ENCODE measurements at places on chromosomes 6 and 20.

DNA sequence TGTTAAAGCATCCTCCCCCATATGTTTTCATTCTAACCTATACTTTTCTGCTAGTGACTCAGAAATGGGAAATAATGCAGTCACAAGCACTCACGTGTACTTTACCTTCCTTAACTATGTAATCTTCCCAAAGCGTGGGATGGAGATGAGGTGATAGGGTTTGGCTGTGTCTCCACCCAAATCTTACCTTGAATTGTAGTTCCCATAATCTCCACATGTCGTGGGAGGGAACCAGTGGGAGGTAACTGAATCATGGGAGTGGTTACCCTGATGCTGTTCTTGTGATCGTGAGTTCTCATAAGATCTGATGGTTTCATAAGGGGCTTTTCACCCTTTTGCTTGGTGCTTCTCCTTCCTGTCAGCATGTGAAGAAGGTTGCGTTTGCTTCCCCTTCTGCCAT lies 35.4 kb downstream of the AGPAT4 start:
- no peak for DNase-seq

- no peak for DNase-seq
Measured at GRCh38 chr20:45246109-45246508, 8.3 kb downstream of the SLPI start.

DNA sequence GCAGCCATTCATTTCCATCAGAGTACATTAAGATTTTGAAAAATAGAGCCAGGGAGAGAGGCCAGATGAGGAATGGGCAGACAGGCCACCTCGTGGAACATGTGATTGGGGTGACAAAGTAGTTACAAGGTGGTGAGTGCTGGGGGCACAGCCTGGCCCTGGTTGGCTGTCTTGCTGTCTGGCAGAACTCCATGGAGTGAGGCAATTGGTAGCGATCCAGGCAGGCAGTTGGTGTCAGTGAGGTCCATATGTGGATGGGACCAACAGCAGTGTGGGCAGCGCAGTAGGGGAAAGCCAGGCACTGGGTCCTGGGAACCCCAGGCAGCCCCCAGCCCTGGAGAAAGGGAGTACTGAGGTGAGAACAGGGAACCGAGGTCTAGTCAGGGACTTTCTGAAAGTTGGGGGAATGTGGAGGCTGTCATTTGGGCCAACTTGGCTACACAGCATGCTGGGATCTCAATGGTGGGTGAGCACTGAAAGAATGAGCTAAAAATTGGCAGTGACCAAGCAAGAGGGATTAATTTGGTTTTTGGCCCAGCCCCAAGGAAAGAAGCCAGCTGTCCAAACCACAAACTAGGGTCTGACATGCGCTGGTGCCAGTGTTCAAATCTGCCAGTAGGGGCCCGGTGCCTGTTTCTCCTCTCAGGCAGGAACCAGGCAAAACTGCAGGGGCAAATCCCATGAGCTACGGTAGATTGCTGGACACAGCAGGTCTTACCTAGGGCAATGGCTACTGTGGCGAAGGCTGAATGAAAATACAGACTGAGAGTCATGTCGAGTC lies 61.4 kb upstream of the E2F3 start:
- no peak for DNase-seq

GRCh38 chr6:149942461-149942829 lies 631 bp downstream of the ULBP2 start:
- no peak for DNase-seq

- DNase-seq = no peak
Measured at GRCh38 chr20:6492271-6493055, 275.0 kb upstream of the BMP2 start.

DNA sequence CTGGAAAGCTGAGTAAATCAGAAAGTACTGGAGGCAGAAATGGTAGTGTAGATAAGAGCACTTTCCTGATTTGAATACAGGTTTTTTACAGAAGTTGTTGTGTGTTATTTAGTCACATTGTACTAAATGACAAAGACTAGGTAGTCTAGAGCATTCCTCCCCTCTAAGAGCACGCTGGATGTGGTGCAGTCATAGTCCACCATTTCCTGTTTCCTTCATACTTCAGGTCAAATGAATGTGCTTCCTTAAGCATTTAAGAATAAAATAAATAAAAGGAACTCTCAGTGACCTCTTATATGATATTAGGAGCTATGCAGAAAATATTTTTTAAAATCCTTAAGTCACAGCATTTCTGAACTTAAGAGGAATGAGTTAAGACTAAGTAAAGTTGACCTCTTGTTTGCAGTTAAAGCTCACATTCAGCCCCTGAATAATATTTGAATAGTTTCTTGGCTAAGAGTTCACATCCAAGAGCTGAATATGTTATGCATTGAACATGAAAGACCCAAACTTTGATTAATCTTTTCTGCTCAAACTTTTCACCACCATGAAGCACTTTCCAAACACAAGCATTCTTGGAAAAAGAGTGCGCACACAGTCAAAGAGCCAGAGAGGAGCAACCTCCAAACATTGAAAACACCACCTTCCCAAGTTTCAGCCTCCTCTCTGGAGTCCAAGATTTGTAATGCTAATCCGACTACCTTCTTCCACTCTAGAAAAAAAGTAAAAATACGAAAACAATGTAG lies 53.4 kb upstream of the TMEM30A start:
- no peak for DNase-seq

DNA sequence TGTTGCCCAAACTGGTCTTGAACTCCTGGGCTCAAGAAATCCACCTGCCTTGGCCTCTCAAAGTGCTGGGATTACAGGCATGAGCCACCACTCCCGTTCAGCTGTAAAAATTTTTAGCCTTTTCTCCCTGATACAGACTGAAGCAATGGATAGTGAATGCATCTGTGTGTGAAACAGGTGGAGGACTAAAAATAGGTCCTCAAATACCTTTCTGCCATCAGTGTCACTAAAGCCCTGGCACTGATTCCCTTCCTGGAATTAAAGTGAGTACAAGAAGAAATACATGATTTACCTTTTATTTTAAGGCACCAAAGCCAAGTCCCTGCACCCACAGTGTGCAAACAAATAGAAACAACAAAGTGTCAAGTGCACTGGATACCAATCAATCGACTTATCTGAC lies 25.1 kb downstream of the TULP4 start:
- no peak for DNase-seq

DNA sequence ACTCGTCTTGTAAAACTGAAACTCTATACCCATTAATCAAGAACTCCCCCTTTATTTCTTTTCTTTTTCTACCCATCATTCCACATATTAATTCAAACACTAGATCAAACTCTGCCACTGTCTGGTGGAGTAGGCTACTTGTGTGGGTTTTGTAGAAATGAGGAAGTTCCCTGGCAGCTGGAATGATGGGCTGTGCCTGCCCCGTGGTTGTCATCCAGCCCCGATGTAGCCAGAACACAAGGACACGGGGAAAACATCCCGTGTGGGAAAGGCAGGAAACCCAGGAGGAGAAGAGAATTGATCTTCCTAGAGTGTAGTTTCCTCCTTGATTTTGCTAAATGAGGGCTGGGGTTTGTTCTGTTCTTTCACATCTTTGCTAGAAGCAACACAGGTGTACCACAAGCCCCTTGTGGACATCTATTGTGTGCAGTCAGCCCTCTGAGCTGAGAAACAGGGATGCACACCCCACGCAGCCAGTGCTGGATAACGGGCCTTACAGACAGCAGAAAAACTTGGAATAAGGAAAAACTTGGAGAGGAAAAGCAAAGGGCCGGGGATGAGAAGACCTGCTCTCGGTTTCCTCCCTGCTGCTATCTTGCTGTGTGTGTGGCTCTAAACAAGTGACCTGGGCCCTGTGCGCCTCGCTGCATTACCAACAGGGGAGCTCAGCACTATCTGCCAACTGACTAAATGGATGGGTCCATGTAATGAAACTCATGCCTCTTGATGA lies 88.0 kb downstream of the SCML4 start:
- DNase-seq = no peak

DNA sequence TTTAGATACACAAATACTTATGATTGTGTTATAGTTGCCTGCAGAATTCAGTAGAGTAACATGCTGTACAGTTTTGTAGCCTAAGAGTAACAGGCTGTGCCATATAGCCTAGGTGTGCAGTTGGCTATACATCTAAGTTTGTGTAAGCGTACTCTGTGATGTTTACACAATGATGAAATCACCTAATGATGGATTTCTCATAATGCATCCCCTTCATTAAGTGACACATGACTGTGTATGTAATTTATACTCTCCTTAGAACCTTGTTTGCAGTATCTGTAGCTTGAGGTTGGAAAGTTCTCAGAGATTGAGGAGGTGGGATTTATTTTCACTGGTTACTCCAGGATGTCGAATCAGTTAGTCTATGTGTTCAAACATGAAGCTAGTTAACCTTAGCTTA lies 67.0 kb upstream of the TMEM30A start:
- DNase-seq = no peak

GRCh38 chr20:235891-236290 lies 8.8 kb downstream of the DEFB129 start:
- DNase-seq = no peak

DNA sequence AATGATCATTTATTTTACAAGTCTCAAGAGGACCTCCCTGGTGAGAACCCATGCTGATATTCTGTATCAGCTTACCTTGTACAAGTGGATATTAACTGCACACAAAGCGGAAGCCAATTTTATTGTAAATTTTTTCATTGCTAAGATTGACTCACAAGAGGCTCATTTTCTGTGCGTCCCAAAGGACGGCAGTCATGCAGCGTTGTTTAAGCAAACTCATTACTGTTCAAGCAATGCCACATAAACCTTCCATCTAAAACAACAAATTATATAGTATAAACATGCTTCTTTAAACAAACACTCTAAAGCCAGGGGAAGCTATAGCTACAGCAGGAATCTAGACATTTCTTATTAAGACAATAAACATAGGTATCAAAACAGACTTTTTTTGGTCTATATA lies 575.3 kb downstream of the FRK start:
- no peak for DNase-seq

DNA sequence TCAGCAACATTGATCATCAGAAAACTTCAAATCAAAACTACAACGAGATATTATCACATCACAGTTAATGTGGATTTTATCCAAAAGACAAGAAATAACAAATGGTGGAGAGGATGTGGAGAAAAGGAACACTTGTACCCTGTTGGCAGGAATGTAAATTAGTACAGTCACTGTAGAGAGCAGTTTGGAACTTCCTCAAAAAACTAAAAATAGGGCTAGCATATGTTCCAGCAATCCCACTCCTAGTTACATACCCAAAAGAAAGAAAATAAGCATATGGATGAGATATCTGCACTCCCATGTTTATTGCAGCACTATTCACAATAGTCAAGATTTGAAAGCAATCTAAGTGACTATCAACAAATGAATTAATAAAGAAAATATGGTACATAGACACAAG lies 887.7 kb upstream of the MAN1A1 start:
- no peak for DNase-seq

- peak; percentile 66 for DNase-seq
Measured at GRCh38 chr20:24297993-24298392, 171.4 kb upstream of the SYNDIG1 start.

GRCh38 chr6:86016077-86016476 lies 373.4 kb upstream of the SYNCRIP start:
- no peak for DNase-seq

DNA sequence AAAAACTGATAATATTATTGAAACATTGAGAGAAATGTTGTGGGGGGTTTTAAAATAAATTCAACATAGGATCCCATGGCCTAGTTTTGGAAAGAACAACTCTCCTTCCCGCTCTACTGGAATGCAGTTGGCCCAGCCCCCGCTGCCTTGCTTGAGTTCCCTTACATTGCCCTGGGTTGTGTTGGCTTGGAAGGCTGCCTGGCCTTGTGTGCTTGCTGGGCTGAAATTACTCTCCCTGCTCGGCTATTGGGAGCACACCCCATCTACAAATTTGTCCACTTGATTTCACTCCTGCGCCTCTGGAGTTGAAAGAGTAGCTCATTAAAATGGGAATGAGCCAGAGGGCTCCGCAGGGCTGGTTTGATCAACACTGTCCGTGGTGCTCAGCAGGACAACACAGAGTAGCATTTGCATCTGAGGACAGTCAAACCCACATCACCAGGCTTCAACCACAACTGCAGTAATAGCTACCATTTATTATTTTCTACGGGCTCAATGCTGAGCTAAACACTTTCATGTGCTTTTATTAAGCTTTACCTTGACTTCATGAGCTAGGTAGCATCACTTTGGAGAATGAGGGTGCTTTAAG lies 35.2 kb downstream of the DOK5 start:
- DNase-seq = peak; percentile 9

- no peak for DNase-seq
Measured at GRCh38 chr6:142855893-142856623, 88.9 kb downstream of the HIVEP2 start.

DNA sequence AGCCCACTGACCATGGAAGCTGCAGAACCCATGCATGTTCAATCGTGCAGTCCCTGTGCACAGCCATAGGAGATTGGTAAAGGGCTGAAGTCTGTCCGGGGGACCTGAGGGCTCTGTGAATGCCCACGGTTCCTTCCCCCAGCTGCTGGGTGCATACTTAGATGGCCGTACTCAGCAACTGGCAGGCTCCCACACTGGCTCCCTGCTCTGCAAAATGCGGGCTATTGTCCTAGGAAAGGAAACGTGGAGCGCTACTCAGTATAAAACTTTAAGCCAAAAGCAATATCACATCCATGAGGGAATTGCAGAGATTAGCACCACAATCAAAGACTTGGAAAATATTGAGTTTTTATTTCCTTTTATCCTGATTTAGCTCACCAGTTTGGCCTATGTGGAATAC lies 202.0 kb downstream of the WDR27 start:
- no peak for DNase-seq

DNA sequence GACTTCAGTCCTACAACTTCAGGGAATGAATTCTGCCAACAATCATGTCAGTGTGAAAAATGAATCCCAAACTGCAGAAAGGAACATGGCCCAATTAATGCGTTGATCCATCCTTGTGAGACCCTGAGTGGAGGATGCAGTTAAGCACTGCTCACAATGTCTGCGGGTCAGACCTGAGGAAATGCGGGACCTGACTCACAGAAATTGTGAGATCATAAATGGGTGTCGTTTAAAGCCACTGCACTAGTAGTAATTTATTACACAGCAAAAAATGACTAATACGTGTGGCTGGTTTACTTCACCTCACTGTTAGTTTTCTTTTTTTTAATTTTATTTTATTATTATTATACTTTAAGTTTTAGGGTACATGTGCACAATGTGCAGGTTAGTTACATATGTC lies 505.0 kb downstream of the PRKN start:
- DNase-seq = no peak

GRCh38 chr6:157263881-157264397 lies 59.4 kb downstream of the TMEM242 start:
- no peak for DNase-seq

DNA sequence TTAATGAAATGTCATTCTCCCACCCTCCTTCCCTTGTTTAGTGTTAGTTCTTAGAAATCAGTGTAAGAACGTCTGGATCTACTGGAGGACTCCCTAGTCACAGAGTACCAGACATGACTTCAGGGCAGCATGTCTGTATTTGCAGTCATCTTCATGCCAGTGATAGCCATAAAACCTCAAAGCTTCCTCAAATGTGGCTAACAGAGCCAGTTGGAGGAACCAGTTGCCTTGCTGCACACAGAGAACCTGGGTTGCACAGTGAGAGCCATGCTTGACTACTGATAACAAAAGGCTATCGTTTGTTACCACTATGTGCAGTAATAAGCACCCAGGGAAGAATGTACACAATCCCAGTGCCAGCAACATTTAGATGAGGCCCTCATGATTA lies 20.1 kb downstream of the NT5E start:
- DNase-seq = no peak
